Foreskin keratinocyte (primary cell): ENCODE measurements at places on chromosomes 3 and 15. TPM values are rescaled to one million over a fixed set of nuclear protein-coding genes. Genes with fewer than 3 reads are reported as not detected.
A peak's percentile ranks its signal among the peaks of the same experiment; 100 is the strongest.

GRCh38 chr3:151430821-151431484, 29.9 kb downstream of the IGSF10 start:
- no peak for DNase-seq

DNA sequence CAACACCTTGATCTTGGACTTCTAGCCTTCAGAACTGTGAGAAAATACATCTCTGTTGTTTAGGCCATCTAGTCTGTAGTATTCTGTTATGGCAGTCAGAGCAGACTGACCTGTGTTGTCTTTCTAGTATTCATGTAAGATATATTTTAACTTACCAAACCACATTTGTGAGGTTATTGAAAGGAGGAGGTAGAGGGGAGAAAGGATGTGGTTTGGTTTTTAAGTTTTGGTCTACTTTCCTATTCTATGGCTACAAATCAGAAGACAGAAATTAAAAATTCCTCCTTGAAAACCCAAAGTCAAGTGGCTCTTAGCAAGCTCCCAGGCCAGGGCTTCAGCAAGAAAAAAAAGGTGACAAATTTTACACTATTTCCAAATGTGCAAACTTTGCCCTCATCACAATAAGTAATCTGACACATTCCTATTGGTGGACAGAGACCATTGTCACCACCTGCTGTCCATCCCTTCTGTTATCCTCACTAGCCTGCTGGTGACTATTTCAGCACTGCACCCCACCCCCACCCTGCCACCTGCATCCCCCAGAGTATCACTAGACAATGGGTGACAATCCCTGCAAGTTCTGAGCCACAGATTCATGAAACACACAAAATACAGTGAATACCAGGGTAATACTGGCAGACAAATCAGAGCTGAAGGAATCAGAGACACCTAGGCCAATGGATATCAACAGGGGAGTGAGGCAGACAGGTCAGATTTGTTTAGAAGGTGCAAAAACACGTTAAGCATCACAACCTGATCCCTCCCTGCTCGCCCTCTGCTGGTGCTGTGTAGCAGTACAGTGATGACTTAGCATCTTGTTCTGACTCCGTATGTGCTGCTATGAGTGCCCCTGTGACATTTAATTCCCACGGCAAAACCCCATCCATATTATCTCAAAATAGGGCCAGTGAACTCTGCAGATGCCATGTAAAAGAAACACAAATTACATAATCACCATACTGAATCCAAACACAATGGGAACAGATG, 79.0 kb upstream of the DCLK3 start:
- DNase-seq: peak; percentile 7

DNA sequence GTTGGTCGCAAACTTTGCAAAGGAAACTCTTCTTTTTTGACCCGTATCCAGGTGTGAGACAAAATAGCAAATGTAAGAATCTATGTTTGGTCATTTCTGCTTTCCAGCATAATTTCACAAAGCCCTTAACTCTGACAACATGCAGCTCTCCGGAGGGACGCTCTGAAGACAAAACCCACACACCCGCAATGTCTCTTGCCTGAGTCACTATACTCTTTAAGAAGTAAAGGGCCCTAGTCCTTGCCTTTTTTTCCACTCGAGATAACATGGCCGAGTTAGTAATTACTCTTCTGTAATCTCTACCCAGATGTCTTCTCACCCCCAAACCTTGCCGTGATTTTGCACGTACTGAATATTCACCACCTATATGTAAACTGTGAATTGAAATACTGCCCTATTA, 115.7 kb upstream of the ADAMTS9 start:
- DNase-seq: no peak

GRCh38 chr3:111910806-111911205, 51.7 kb downstream of the PHLDB2 start:
- no peak for DNase-seq

- DNase-seq: peak; percentile 47
These were observed 23.5 kb downstream of the MAGEF1 start for GRCh38 chr3:184688251-184688881.

DNA sequence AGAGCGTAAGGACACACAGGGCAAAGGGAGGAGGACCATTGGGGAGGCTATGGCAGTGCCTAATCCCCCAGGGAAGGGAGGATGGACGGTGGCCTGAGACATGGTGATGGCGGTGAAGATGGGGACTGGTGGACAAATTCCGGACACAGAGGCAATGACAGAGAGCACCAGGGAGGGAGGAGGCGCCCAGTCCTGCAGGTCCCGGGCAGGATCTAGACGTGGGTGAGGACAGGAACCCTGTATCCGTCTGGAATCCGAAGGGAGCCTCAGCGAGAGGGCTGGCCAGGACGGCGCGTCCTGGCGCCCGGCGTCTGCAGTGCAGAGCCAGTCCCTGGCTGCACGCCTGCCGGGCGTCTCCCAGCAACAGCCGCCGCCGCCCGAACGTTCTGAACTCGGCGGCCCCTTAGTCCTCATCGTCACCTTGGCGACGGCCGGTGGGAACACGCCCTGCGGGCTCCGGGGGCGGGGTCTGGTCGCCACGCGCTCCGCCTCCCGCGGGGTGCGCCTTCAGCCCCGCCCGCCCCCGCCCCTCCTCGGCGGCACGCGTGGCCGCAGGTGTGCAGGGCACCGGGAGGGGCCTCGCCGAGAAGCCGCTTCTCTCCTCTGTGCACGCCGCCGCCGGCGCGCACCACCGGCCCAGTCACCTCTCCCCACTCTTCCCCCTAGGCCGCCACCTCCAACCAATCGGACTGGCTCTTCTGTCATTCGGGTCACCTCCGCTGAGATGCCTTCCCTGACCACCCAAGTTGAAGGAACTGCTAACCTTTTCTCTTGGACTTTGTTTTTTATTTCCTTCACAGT, 11.6 kb downstream of the XIRP1 start:
- peak; percentile 71 for DNase-seq

DNA sequence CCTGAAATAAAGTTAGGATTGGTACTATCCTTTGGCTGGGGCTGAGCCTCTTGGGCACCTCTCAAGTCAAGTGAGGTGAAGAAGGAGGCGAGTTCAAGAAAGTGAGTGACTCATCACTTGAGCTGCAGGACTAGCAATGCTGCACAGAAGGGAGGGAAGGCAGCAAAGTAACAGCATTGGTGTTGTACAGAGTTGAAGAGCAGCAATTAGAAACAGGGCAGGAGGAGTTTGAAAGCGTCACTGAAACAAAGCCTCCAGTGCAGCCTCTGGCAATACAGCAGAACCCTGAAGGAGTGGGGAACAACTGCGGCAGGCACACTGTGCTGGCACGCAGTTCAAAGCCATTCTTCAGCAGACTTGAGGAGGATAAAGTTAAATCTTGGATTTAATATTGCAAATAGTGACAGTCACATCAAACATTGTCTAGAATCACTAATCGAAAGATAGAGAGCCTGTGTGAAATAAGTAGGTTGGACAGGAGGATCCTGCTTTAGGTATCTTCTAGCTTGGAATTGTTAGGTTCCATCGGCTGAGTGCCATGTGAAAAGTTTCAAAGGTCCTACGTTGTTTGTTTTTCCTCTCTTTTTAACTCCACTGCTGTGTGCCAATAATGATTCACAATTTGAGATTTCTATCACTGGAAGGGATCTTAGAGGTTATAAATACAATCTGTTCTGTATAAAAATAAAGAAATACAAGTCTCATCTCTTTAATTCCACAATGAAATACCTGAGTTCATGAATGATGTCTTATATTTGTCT, 479.8 kb downstream of the NAALADL2 start:
- DNase-seq: peak; percentile 47

- DNase-seq: no peak
These were observed 104.5 kb downstream of the ADCY5 start for GRCh38 chr3:123344175-123344906.

DNA sequence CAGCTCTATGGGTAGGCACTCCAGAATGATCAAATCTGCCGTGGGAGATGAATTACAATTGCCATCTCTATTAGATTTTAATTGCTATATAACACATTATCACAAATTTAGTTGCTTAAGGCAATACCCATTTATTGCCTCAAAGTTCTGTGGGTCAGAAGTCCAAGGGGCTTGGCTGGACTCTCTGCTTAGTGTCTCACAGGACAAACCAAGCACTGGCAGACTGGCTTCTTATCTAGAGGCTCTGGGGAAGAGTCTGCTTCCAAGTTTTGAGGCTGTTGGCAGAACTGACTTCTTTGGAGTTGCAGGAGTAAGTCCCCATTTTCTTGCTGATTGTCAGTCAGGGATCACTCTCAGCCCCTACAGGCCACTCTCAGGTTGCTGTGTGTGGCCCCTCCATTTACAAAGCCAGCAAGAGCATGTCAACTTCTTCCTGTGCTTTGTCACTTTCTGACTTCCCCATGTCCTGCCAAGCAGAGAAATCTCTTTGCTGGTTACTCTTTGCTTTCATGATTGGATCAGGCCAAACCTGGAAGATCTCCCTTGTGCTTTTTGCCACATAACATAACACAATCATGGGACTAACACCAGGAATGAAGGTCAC, 93.5 kb upstream of the PRICKLE2 start:
- no peak for DNase-seq

GRCh38 chr3:31043184-31043819, 148.8 kb upstream of the GADL1 start:
- peak; percentile 86 for DNase-seq

- DNase-seq: no peak
These were observed 24.7 kb downstream of the ARHGAP31 start for GRCh38 chr3:119318876-119319275.

Gene GOLGA8B
- 26.5 and 36.5 TPM in 2 replicates for total RNA-seq

Gene FSD2
- not detected in 2 replicates for total RNA-seq

Gene IL20RB
- total RNA-seq: 104 and 118 TPM in 2 replicates
